AG10803 (cell line): ENCODE measurements at places on chromosomes 1 and 21.
A peak's percentile ranks its signal among the peaks of the same experiment; 100 is the strongest.

DNA sequence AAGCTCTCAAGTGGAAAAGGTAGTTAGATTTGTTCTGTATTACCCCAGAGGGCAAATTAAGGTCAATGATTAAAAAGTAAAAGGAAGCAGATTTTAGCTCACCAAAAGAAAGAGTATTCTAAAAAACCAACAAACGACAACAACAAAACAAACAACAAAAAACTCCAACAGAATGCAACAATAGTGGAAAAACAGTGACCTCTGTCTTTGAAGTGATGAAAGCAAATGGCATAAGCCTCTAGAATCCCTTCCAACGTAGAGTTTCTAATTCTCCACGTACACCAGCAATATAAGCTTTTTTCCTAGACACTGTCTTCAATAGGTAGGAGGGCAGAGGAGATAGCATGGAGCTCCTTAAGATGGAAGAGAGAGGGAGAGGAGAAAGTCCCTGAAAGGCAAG lies 359.1 kb downstream of the TTLL7 start:
- DNase-seq: no peak

DNA sequence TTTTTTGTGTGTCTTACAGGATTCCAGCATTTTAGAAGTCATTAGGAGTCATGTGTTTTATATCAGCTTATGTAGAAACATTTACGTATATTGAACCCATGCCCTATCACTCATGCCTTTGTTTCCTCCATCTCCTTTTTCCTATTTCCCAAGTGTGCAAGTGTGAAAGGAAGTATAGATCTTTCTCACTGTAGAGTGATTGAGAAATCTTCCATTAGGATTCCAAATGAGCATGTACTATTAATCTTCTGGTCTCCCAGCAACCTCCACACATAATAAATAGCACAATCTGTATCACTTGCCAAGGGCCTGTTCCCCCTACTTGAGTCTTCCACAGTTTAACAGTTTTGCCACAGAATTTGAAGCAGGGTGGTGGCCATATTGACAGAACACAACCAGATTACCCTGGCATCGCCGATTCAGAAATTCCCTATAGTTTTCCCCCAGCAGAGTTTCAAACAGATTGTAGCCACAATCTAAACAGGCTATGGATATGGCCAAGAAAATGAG lies 1052.8 kb downstream of the TTLL7 start:
- DNase-seq: peak; percentile 1

DNA sequence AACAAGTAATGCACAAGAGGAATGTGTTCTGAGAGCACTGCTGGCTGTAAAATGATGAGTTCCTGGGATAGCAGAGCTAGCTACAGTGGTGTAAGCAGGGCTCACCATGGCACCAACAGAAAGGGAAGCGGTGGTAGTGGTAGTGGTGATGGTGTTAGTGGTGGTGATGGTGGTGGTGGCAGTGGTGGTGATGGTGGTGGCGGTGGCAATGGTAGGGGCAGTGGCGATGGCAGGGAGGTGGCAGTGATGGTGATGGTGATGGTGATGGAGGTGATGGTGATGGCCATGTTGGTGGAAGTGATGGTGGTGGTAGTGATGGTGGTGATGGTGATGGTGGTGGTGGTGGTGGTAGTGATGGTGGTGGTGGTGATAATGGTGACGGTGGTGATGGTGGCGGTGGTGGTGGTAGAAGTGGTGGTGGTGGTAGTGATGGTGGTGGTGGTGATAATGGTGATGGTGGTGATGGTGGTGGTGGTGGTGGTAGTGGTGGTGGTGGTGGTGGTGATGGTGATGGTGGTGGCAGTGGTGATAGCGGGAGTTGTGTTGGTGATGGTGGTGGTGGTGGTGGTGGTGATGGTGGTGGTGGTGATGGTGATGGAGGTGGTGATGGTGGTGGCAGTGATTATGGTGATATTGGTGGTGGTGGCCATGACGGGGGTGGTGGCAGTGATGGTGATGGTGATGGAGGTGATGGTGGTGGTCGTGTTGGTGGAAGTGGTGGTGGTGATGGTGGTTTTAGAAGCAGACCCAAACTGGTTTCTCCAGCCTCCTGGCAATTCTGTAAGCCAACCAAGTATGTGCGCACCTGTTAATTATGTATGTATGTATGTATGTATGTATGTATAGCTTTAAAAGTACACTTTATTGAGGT lies 254.1 kb downstream of the TRABD2B start:
- no peak for DNase-seq

GRCh38 chr1:92485381-92486250 lies 1.1 kb downstream of the GFI1 start:
- no peak for DNase-seq

- no peak for DNase-seq
These were observed 19.7 kb downstream of the RNF220 start for GRCh38 chr1:44424747-44425146.

DNA sequence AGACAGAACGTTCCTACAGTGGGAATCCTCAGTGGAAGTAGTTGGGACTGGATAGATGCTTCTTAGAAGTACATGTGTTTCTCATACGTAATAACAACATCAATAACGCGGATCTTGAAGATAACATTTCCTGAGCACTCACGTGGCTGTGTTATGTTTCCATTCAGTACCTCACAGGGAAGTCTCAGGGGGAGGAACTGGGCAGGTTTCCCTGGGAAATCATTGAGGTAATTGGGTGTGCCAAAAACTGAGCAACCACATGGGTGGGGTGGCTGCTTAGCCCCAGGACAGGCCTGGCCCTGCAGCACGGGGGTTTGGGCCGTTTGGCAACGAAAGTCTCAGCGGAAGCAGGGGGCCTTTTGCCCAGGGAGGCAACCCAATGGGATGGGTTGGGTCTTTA lies 133.8 kb downstream of the ZSCAN20 start:
- no peak for DNase-seq

DNA sequence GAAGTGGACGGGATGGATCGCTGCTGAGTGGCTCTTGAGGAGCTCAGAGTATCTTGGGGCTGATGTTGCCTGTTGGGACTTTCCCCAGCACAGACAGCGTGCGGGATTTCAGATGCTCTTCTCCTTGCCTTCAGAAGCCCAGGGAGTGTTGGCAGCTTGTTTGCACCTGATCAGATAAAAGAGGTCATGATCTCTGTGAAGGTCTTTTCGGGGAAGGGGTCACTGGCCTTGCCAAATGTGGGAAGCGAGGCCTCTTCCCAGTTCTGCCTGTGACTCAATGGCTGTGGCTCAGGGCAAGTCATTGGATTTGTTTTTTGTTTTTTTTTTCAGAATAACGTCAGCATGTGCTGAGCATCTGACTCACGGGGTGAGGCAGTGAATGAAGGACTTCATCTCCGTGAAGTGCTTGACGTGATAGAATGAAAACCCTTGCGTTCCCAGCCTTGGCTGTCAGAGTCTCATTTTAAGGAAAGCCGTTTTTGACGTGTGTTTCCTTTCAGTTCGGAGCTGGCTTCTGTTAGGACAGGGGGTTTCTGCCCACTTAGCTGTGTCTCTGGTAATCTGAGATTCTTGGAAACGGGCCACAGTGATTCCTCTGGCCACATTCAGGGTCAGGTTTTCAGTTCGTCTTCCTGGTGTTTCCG lies 46.7 kb downstream of the GALNT2 start:
- DNase-seq: peak; percentile 84

- DNase-seq: no peak
These were observed 5.7 kb downstream of the CTPS1 start for GRCh38 chr1:40985161-40985560.

GRCh38 chr1:146051452-146051851 lies 29.9 kb upstream of the HJV start:
- no peak for DNase-seq

DNA sequence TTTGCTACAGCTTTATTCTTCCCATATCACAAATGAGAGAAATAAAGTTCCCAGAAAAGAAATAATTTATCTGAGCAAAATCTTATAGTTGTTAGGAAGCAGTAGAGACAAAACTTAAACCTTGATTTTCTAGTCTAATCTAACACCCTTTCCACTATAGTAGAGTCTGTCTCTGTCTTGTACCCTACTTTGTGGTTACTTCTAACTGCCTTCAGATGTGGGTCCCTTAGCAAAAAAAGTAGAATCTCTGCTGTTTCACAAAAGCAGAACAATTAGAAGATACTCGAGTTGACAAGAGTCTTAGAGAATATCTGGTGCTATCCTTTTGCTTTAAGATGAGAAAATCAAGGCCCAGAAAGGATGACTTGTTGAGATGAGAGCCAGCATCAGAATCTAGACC lies 48.1 kb upstream of the FGGY start:
- DNase-seq: no peak

DNA sequence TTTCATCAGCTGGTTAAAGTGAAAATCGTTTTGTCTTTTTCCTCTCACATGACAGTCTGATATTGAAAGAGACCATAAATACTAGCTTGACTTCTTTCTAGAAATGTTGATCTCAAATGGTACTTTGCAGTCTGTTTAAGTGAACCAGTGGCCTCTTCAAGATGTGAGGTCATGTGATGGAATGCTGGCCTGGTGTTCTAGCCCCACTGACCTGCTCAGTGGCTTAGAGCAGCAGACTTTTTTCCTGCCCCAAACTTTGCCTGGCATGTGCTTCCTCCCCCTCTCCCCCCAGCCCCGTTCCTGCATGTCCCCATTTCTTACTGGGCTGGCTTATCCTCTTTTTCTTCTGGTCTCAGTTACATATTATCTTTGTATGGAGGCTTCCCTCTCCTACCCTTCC lies 34.3 kb downstream of the ZYG11A start:
- no peak for DNase-seq

DNA sequence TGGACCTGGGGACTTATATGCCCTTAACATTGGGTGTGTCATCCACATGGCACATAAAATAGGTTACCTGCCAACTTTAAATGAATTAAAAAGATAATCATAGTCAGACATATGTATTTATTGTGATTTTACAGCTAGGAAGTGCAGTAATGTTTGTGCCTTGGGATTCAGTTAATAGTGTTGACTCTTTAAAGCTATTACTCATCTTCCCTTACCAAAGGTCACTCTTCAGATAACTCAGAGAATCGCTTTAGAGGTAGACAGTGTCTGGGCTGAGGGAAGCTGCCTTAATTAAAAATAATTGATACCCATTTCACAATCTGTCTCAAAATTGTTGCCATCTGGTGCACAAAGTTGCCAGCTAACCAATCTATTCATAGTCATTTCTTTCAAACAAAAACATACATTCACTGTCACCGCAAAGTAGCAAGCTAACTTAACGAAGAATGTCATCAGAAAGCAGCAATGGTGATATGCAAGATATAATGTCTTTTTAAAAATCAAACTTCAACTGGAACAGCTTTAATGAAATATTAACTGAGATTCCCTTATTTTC lies 3.0 kb upstream of the KRTAP15-1 start:
- DNase-seq: no peak

DNA sequence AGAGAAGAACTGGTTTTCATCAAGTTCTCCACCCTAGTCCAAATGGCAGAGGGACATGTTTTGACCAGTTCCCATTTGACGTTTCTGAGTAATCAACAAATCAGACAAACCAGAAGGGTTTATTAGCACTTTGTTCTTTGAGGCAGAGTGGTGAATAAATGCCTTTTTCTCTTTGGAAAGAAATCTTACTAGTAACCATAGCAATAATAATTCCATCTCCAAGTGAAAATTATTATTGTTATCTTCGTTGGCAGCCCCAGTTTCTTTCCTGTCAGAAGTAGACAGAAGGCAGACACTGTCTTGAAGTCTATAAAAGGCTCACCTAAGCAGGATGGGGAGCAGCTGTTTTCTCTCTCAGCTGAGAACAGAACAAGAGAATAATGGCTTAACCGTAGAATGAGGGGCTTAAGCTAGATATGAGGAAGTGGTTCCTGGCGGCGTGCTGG lies 391.6 kb downstream of the PBX1 start:
- DNase-seq: no peak

DNA sequence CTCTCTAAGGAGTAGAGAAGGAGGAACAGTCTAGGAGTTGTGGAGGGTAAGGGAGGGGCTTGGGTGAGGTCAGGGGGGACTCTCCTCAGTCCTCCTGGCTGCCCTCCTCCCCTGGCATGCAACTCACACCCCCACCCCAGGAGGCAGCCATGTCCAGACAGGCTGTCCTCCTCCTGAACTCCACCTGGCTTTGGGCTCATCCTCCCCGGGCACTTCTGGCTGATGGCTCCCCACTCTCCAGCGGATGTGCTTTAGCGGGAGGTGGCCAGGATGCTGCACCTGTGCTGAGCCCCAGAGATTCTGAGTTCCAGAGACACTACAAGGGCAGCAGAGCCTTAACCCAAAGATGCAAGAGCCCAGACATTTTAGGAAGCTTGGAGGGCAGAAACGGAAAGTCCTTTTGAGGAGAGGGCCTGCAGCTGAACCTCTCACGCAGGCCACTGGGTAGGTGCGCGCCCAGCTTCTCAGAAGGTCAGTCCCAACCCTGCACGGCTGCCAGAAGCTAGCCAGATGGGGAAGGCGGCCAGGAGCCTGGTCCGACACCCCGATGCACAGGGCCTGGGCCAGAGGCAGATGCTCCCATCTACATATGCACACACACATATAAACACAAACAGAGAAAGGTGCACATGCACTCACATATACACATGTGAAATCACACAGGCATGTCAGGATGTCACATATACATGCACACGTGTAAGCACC lies 83.4 kb downstream of the PDE9A start:
- no peak for DNase-seq

DNA sequence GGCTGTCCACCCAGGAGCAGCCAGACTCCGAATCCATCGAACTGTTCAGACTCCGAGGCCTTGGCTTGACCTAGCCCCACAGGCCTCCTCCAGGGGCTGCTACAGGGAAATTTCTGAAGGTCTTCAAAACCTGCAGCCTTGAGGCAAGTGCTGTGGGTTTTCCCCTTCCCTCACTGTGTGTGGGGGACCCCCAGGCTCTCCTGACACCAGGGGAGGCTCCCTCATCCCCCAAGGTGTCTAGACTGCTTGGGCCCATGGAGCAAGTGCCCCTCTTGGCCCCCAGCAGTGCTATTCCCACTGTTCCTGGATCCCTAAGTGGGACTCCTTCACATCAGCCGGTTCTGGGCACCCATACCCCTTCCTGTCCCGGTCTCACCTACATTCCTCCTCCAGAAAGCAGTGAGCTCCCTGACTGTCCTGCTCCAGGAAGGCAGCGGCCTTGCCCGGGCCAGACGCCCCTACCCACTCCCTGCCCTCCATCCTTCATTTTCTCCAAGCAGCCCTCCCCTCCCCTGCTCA lies 814 bp downstream of the PAQR7 start:
- no peak for DNase-seq

GRCh38 chr1:24236789-24237371 lies 49.8 kb upstream of the IFNLR1 start:
- peak; percentile 59 for DNase-seq

DNA sequence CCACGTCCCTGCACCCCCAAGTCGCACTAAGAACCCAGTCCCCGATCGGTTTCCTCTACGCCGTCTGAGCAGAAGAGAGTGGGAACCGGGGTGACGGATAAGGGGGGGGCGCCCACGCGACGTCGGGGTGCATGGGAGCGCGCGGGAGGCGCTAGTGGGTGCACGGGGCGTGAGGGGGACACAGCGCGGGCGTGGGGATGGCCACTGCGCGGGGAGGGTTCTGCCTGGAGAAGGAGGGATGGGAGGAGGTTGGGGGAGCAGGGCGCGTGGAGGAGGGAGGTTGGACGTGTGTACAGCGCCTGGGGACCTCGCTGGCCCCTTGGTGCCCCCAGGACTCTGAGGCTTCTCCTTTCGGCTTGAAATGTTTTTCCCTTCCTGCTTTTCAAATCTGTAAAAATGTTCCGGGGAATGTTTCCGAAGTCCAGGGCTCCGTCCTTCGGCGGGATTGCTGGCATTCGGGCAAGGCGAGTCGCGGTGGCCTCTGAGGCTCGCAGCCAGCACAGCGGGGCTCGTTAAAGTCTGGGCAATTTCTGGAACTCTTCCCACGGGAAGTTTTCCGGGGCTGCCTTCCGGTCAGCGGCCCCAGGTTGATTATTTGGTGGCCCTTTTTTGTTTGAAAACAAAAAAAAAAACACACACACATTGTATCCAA lies 13.1 kb downstream of the RNF220 start:
- no peak for DNase-seq
